ENCODE measurements at places on chromosomes 7 and 10.
A peak's percentile ranks its signal among the peaks of the same experiment; 100 is the strongest.

DNA sequence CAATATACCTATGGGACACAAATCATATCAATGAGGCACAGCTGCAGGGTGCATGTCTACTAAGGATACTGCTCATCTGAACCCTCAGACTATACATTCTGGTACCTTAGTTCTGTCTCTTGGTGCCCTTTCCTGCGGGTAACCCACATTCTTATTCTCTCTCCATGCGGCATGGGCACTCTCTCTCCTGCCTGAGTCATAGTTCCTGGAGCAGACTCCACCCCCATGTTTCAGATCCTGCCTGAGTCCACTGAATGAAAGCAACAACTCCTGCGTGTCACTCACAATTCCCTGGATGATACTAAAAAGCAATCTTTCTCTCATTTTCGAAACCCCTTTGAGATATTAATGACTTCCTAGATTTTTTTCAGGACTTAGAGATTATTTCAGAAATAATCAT, 653.1 kb upstream of the C7orf33 start:
- no peak for DNase-seq

- DNase-seq = no peak
Measured at GRCh38 chr7:30757342-30757692, 5.4 kb downstream of the INMT start.

DNA sequence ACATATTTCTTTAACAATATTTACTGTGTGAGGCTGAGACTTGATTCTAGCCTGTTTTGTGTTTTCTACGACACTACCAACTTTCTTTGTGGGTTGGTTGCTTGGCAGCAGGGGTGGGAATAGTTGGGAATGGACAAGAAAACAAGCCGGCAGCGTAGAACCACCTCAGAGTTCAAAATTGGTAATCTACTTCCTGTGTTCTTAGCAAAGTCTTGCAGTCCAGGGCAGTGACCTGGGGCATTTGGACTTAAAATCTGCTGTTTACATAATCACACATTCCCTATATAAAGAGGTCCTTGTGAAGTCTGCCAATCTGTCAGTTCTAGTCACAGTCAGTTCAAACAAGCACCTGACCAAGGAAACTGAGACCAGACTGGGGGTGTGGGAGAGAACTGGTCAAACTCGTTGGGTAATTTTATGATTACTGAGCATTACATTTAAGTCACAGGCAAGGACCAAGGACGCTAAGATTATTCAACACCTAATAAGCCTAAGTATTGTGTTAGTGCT, 167.9 kb downstream of the CPEB3 start:
- DNase-seq = no peak

DNA sequence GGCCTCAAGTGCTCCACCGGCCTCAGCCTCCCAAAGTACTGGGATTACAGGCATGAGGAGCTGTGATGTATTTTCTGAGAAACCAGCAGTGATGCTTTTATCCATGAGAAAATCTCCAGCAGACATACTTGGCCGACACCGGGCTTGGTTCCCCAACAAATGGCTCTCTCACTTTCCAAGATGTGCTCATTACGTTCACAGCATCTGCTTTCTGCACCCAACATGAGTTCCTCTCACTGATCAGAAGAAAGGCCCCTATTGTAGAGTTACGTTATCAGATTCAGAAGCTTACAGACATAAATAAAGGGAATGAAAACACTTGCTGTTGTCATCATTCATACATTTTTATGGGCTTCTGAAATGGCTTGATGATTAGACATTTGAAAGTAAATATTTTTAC, 95.0 kb downstream of the CALD1 start:
- no peak for DNase-seq

- DNase-seq = no peak
Measured at GRCh38 chr10:117237401-117237991, 3.4 kb upstream of the SLC18A2 start.

- DNase-seq = no peak
Measured at GRCh38 chr7:2932402-2933251, 88.5 kb upstream of the GNA12 start.

DNA sequence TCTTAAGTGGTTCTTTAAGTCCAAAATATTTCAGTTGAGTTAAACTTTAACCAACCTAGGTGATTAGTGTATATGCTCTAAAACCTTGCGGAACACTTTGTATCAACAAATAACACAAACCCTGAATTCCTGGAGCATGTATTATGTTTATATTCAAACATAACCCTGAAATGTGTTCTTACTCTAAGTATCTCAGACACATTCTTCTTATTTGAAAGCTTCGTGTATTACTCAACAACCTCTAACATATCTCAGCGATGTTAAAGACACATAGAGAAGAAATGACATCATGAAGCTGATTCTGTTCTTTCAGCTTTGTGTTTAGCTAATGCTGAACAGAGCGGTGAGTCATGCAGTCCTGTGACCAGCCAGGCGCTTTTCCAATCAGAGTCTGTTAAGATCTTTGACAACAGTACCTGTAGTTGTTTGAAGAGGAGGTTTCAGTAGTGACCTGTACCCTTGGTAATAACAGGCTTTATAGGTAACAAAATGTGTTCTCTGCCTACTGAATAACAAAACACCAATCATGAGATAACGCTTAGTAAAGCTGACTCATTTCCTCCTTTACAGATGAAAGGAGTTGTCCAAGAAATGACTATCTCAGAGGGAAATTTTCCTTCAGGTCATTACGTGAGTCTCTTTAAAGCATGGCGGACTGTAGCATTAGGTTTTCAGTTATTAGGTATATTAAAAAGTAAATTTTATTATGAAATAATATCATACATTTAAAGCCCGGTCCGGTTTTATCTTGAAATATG, 67.3 kb upstream of the KLF6 start:
- DNase-seq = no peak

- no peak for DNase-seq
Measured at GRCh38 chr7:80843018-80843677, 75.7 kb downstream of the SEMA3C start.

DNA sequence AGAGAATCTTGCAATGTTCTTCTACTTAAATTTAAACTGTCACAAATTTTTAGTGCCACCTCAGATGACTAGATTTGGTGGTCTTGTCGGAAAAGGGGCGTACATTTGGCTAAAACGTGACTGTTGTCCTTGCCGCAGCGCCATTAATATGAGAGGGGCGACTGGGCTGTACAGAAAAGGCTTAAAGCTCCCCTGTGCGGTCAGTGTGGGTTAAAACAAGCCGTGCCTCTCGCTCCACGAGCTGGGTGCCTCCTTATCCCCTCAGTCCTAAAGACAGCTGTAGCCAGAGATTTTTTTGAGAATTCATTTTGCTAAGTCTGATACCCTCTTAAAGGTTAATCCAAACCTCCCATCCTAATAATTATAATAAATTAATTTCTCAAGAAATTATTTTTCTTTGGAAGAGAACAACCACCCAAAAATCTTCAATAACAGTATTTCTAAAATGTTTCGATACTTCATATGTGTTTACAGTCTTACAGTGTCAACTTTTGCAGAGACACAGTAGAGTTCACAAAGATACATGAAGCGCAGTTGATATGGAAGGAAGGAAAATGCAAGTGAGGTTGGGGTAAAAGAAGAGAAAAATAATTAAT, 68.6 kb downstream of the C7orf25 start:
- DNase-seq = peak; percentile 18

- DNase-seq = no peak
Measured at GRCh38 chr10:59240582-59241183, 64.2 kb downstream of the PHYHIPL start.

- no peak for DNase-seq
Measured at GRCh38 chr10:80614576-80615416, 77.1 kb downstream of the SH2D4B start.

- DNase-seq = no peak
Measured at GRCh38 chr7:3235322-3235721, 65.7 kb upstream of the SDK1 start.

- DNase-seq = no peak
Measured at GRCh38 chr10:69801434-69802315, at the start of gene COL13A1. COL13A1 (plus strand) TSS chr10:69801906; CDS start chr10:69802424, 518 bp downstream.

DNA sequence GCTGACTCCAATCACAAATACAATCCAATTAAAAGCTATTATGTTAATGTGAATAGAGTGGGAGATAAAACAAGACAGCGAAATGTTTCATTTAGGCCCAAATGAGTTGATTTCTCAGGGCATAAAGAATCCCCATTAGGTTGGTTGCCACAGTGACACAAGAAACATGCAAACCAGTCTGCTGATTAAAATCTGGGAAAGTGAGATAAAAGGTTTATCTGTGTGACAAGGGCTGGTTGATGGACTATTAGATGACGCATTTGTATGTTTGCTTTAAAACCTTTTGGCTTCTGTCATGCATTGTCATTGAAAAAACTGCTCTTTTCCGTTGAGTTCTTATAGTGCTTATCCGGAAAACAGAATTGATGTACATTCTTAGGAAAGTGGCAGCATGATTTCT, 658.2 kb downstream of the GATA3 start:
- DNase-seq = no peak

DNA sequence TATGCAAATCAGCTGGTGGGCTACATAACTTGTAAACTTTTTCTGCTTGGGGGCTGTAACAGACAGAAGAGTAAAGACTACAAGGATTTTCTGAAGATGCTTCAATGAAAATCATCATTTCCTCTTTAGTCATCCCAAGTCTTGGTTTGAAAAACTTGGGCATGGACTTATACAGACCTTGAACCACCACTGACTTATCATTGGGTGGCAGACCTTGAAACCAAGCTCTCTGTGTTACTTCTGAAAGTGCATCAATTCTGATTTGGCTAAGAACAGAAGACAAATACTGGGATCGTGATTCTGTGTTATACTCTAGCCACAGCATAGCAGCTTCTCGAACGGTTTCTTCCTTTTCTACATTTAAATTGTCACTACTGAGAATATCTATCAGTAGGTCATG, 21.3 kb downstream of the KBTBD2 start:
- DNase-seq = no peak

- DNase-seq = no peak
Measured at GRCh38 chr7:140245611-140246105, 68.9 kb upstream of the KDM7A start.

DNA sequence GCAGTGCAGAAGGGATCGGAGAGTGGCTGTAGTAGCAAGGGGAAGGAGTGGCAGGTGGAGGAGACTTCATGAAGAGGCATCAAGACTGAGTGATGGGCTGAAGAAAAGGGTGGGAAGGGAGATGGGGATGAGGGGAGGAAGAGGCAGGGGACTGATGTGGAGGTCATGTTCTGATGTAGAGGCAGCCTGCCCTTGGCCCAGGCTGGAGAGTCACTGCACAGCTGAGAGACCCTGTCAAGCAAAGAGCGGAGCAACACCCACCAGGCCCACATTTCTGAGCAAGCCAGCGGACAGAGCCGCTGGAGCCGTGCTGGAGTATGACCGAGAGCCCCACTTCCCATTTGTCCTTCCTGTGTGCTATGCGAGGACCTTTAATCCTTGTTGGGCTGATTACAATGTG, 501.6 kb upstream of the MKI67 start:
- no peak for DNase-seq

GRCh38 chr10:16933783-16934182, 116.6 kb upstream of the RSU1 start:
- DNase-seq = no peak

GRCh38 chr10:132920101-132920925, 22.1 kb downstream of the CFAP46 start:
- DNase-seq = no peak

DNA sequence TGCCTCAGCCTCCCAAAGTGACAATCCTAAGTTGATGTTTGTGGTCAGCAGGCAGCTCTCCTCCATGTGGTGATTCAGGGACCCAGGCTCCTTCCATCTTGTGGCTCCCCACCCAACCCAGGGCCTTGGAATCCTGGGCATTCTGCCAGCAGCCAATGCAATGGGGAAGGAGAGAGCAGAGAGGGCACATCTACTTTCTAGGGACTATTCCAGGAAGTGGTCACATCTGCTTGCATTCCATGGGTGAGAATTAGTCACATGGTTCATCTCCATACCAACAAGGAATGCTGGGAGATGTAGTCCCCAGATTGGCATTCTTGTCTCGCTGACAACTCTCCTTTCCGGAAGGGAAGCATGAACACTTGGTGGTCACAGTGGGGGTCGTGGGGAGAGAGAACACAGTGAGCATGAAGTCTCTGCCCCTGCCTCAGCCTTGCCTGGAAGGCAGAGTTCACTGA, 9.9 kb upstream of the SRRM3 start:
- DNase-seq = no peak

DNA sequence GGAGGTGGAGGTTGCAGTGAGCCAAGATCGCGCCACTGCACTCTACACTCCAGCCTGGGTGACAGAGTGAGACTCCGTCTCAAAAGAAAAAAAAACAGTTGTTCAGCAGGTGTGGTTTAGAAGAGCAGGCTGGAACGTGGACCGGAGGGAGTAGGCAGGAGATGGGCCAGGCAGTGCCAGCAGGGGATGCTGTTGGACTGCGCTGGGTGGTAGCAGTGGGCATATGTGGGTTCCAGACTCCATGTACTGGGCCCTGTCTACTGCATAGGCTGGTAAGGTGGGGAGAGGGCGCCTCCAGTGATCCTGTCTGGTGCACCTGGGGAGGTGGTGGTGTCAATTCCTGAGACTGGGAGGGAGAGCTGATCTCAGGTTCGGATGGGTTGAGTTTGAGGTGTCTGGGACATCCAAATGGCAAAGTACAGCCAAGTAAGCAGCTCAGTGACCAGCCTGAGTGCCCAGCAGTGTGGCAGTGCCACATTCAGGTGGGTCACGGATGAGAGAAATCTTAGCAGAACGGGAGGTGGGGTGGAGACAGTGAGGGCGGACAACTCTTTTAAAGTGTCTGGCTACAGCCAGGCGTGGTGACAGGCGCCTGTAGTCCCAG, 25.9 kb downstream of the SFXN4 start:
- no peak for DNase-seq

DNA sequence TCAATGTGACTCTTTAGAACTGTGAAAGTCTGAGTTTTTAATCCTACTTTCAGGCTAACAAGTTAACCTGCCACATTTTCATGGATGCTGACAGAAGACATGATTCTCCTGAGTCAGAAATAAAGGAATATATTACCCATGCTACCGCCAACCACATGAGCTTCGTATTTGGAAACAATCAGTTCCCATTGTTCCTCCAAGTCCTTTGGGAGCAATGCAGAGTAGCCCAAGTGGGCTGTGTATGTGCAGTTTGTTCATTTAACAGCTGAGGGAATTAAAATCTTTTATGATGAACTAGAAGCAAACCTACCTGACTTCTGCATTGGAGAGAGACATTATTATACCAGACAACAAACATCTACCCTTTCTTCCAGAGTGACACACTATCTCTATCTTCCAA, 169.3 kb upstream of the BET1 start:
- no peak for DNase-seq

GRCh38 chr7:7304705-7305450, 122.5 kb downstream of the C1GALT1 start:
- DNase-seq = no peak

Data from NCI-H1092 (cell line).